Activated T-helper 1 cell treated with anti-CD3 and anti-CD28 coated beads, Interleukin-12 subunit alpha, Interleukin-12 subunit beta, Interleukin-2, Interleukin-4 antibody, amounts not matched to agents 30 ng/mL and 10 ng/mL and 1 ng/mL, durations not matched to agents 14 hours and 24 hours and 36 hours (primary cell): ENCODE measurements at places on chromosomes 11 and 22. TPM values are rescaled to one million over a fixed set of nuclear protein-coding genes. Genes with fewer than 3 reads are reported as not detected.

DNA sequence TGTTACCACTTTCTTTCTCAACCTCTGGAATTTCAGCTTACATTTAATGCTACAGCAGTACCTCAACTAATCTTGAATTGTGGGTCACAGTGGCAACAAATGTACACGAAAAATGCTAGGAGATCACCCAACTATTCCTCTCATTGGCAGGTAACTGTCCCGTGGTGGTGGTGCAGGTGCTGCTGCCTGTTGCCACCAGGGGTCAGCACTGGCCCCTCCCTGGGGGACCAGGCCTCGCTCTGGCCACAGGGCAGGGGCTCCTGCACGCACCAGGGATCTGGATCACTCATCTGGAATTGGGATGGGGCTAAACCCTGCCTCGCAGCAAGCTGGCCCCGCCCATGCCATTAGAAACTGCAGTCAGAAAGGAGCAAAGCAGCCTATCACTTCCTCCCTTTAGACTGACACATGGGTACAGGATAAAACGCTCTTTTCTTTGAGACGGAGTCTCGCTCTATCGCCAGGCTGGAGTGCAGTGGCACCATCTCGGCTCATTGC lies 6.9 kb upstream of the POLDIP3 start:
- H3K4me3 ChIP-seq: no peak overlapping the region
- peak; percentile 32 for DNase-seq
- H3K27me3 ChIP-seq: no peaks in the 10 kb centered on the region
- H3K27ac ChIP-seq: peak overlapping the region; percentile 26

RIC3 gene
- 4.7 and 7.4 TPM in 2 replicates for total RNA-seq

ARSA gene
- 26.2 and 27.3 TPM in 2 replicates for total RNA-seq

GRIK4 gene
- total RNA-seq: 0.16 TPM in 1 of 2 replicates, not detected in the other

- peaks cover 13% of the 10 kb centered on the region for H3K4me1 ChIP-seq
- H3K4me3 ChIP-seq: no peak overlapping the region
- no peaks in the 10 kb centered on the region for H3K36me3 ChIP-seq
- no peak for DNase-seq
These were observed 116.0 kb upstream of the TOP3B start for GRCh38 chr22:22098457-22099193.

DNA sequence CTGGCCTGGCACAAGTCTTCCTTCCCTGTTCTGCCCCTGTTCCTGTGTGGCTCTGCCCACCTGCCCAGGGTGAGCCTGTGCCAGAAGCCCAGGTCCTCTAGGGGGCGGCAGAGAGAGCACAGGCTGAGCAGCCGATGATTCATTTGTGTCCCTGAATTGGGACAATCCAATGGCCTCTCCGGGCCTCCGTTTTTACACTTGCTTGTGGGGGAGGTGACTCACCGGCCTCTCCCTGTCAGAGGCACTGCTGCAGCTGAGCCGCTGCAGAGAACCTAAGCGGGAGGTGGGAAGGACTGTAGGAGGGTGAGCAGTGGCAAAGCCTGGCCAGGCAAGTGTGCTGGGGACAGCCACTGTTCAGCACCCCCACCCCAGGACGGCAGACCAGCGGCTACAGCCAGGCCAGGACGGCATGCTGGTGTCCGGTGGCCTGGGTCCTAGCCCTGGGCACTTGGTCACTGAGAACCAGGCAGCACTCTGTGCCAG lies 65.2 kb upstream of the LMO1 start:
- no peaks in the 10 kb centered on the region for H3K36me3 ChIP-seq
- peaks cover 6% of the 10 kb centered on the region for H3K27me3 ChIP-seq
- no peak overlapping the region for H3K27ac ChIP-seq
- peak; percentile 42 for DNase-seq
- H3K4me1 ChIP-seq: no peaks in the 10 kb centered on the region

GRCh38 chr11:58788355-58789023 lies 56.0 kb downstream of the GLYATL2 start:
- peaks cover 5% of the 10 kb centered on the region for H3K27me3 ChIP-seq
- no peak overlapping the region for H3K27ac ChIP-seq
- no peaks in the 10 kb centered on the region for H3K36me3 ChIP-seq

CALCA gene
- total RNA-seq: not detected in 2 replicates

- no peaks in the 10 kb centered on the region for H3K36me3 ChIP-seq
- no peak for DNase-seq
- H3K27me3 ChIP-seq: peaks cover 35% of the 10 kb centered on the region
- no peaks in the 10 kb centered on the region for H3K4me1 ChIP-seq
- H3K4me3 ChIP-seq: no peak overlapping the region
- H3K27ac ChIP-seq: no peak overlapping the region
These were observed 12.0 kb downstream of the OVCH2 start for GRCh38 chr11:7694235-7694634.

OR9G1 gene
- total RNA-seq: not detected in 2 replicates

GRCh38 chr11:83871054-83871453 lies 584.9 kb upstream of the CCDC90B start:
- no peak overlapping the region for H3K27ac ChIP-seq
- H3K4me3 ChIP-seq: no peak overlapping the region
- DNase-seq: no peak
- no peaks in the 10 kb centered on the region for H3K27me3 ChIP-seq
